ENCODE measurements at places on chromosomes 5 and 9.
A peak's percentile ranks its signal among the peaks of the same experiment; 100 is the strongest.

DNA sequence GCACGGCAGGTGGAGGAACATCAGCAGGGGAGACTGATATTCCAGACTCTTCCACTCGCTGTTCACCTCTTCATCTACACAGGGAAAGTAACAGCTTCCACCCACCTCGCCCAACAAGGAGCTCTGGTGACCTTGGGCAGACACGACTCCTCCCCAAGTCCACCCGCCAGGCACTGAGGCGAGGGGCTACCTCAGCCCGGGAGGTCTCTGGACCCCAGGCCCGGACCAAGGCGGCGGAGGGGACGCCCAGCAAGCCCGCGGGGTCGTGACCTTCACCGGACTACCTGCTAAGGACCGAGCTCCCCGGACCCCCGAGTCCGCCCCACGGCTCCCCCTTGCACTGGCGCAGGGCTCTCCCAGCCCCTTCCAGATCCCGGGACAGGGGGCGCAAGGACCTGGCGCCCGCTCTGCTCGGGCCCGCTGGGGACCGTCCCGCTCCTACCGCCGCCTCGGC, 70.2 kb upstream of the LPCAT1 start:
- peak; percentile 14 for DNase-seq

DNA sequence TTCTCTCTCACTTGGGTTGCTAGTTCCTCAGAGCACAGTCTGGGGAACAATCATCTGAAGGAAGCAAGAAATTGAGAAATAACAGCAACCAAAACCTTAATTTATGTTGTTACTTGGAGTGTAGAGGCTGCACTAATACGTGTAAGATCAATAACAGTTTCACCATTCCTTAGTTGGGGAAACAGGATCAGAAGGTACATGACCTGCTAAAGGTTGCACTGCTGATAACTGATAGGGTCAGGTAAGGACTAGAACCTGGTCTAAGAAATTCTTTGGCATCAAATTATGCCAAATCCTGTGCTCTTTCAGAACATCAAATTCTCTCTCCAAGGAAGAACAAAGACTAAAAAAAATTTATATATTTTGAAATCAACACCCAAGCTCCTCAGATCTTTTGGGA, 278.6 kb upstream of the C9orf72 start:
- no peak for DNase-seq

DNA sequence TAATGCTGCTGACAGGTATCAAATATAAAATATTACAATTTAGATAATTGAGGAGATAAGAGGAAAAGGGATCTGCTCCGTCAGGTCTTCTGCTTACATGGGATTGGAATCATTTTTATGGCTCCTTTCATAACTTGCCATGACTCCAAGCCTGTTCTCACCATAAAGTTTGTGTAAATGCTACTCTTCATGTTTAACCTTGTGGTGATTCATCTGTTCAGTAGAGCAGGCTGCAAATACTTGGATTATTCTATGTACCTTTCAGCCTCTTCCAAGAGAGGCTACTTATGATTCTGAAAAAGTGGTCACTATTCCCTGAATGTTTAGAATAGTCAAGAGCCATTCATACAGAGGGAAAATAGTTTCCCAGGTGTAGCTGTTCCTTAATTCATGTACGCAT, 66.9 kb downstream of the SLC44A1 start:
- no peak for DNase-seq

- no peak for DNase-seq
These were observed 811.2 kb downstream of the BRINP1 start for GRCh38 chr9:118558026-118558425.

GRCh38 chr9:82196622-82197441, 208.3 kb downstream of the SPATA31D1 start:
- no peak for DNase-seq

- DNase-seq, result no peak
These were observed 154.1 kb downstream of the SEMA6A start for GRCh38 chr5:116420540-116420939.

DNA sequence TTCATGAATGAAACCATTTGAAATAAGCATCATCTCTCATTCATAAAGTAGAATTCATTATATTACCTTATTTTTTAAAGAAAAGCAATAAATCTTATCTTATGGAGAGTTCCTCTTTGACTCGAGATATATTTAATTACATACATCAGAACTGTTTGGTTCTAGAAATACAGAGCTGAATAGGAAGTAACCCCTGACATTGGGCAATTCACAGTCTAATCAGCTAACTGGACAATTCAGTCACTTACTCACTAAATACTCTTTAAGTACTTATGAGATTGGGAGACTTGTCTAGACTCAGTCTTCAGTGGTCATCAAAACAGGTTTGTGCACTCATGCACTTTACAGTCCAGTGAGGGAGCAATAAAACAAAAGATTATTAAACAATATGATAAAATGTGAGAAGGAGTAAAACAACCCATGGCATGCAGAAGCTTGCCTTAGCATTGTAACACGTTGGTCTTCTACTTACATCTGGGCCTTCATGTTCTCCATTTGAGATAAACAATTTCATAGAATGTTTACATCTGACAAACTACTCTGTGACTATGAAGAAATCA, 11.5 kb upstream of the FBXO38 start:
- DNase-seq, result no peak

DNA sequence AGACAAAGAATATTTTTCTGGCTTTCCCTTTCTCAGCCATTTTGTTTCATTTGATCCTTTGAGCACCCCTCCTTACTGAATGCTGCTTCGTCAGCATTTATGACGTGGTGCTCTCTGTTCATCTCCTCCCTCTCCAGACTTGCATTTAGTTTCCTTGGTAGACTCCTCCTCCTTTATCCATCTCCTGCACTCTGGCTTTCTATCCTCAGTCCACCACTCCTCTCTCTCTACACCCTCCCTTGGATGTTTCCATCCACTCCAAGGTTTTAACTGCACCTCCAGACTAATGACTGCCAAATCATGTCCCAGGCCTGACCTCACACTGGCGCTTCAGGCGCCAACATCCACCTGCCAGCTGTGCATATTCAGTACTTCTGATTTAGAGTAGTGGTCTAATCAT, 245.4 kb downstream of the RAB3C start:
- no peak for DNase-seq

DNA sequence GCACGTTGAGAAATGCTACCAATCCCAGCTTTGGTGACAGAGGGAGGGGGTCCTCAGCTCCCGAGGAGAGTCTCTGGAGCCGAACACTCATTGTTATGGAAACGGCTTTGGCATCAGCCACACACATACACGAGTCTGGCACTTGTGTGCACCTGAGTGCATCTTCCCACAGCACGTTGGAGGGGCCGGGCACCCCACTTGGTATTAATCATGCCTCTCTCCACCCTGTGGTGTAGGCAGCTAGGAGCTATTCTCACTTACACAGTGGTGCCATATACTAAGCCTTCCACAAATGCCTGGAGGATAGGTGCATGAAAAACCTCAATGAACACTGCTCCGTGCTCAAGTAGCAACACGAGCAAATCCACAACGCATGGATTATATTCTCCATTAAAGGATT, 133.9 kb upstream of the PANK3 start:
- no peak for DNase-seq

DNA sequence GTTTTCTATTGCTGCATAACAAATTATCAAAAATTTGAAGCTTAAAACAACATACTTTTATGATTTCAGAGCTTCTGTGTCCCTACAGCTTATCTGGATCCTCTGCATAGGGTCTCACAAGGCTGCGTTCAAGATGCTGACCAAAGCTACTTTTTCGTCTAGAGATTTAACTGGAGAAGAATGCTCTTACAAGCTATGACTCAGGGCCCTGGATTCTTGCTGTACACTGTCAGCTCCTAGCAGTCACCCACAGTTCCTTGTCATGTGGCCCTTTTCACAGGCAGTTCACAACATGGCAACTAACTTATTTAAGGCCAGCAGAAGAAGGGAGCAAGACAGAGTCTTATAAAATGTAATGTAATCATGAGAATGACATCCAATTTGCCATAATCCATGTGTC, 70.8 kb upstream of the FAM174A start:
- no peak for DNase-seq

- DNase-seq, result no peak
These were observed 28.4 kb upstream of the GPR150 start for GRCh38 chr5:95591490-95591901.
